ENCODE measurements at places on chromosomes 1 and 21.
A peak's percentile ranks its signal among the peaks of the same experiment; 100 is the strongest.

DNA sequence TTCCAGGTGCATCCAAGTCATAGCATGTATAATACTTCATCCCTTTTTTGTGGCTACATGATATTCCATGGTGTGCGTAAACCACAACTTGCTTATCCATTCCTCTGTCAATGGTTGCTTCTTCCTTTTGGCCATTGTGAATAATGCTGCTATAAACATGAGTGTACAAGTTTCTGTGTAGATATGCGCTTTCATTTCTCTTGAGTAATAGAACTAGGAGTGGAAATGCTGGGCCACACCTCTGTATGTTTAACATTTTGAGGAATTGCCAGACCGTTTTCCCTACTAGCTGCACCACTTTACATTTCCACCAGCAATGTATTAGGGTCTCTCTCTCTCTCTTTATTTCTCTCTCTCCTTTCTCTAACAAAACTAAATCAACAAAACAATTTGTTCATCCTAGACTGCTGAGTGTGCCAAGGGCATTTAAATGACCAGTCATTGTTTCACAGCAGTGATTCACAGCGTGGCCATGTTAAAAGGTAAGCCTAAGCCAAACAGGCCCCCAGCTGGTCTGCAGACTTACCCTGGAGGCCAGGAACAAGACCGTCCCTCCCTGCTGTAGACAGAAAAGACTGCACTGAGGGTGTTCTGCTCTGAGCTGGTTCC is 53.2 kb upstream of the LYST start:
- peak; percentile 86 for DNase-seq

DNA sequence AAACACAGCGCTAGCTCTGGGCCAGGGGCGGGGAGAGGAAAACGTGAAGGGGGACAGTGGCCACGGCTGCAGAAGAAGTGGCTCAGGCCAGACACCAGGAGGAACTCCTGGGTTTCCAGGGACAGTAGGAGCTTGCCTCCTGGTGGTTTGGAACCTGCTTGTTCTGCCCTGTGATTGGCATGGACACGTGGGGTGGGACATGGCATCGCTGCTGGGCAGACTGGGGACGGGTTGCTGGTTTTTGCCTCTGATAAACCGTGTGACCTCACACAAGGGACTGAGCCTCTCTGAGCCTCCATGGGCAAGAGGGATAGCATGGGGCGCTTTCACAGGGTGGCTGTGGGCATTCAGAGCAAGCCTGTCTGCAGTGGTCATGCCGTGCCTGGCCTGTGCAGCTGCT is 7.5 kb upstream of the PLCH2 start:
- DNase-seq, result no peak

DNA sequence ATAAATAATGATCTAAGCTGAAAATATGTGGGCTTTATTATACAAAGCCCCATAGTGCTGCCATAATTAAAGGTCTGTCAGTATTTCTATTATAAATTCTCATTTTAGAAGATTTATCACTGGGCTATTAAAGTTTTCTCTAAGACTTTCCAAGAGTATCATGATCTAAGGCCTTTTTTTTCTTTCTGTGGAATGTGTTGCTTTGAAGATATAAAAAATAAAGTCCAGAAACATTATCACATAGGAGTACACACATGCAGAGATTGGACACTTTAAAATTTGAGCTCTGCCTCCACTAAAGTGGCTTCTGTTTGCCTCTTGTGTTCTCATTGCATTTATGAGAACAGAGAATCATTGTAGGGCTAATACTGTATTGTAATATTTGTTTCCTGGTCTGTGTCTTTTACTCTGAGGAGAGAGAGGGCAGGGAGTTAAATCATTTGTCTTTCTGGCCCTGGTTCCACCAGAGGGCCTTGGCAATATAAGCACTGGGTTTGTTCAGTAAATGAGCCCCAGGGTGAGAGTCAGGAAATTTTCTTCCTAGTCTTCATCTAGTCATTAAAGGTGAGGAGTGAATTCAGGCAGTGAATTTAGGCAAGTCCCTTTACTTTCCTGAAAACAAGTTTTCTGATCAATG is 70.2 kb downstream of the NFIA start:
- no peak for DNase-seq

DNA sequence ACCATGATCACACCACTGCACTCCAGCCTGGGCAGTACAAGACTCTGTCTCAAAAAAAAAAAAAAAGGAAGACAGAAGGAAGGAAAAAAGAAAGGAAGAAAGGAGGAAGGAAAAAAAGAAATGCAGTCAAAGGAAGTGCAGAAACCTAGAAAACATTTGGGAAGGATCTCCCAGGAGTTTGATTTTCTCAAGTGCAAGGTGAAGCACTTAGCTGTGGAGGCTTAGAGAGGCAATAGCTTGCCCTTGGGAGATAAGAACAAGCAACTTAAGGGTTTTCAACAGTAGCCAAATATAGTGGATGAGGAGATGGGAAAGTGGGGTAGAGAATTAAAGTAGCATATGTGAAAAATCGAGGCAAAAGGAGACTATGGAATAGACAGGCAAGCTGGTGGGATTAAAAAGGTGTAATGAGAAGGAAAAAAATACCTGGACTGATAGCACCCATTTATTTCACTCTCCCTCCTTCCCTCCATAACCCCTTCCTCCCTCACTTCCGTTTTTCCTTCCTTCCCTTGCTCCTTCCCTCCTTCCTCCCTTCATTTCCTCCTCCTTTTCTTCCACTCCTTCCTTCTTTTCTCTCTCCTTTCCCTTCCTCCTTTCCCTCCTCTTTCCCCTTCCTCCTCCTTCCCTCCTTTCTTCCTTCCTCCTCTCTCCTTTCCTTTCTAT is 6.8 kb upstream of the FAM89A start:
- no peak for DNase-seq

DNA sequence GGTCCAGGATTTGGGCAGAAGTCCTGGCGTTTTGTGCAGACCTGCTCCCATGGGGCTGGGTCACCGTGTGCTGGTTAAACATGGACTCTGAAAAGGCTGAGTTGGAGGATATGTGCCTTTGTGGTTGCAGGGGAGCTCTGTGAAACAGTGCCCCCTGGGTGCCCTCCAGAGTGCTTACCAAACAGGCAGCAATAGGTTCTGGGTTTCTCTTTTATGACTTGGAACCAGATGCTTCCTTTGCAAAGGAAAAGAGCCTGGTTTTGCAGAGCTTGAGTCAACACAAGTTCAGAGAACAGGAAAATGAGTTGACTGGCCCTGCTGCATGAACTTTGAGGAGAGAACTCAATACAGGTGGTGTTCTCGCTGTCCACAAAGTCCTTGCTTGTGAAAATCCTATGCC is 288.9 kb downstream of the TM2D1 start:
- peak; percentile 39 for DNase-seq

DNA sequence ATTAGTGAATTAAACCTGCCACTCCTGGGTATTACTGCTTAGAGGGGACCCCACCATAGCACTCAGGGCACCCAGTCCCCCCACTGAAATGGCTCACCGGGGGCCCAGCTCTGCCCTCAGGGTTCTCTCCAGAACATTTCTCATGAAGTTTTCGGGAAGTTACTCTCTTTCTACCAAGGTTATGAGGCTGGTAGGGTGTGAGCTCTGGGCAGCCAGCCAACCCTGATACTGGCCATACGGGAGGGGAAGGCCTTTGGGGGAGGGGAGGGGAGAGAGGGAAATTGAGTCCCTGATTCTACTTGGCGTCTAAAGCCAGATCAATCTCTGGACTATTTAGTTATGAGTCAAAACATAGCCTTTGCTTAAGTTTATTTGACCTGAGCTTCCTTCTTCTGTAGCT is 12.9 kb upstream of the PDE9A start:
- no peak for DNase-seq

GRCh38 chr1:179104611-179105250 is 22.9 kb downstream of the TOR3A start:
- DNase-seq, result no peak

DNA sequence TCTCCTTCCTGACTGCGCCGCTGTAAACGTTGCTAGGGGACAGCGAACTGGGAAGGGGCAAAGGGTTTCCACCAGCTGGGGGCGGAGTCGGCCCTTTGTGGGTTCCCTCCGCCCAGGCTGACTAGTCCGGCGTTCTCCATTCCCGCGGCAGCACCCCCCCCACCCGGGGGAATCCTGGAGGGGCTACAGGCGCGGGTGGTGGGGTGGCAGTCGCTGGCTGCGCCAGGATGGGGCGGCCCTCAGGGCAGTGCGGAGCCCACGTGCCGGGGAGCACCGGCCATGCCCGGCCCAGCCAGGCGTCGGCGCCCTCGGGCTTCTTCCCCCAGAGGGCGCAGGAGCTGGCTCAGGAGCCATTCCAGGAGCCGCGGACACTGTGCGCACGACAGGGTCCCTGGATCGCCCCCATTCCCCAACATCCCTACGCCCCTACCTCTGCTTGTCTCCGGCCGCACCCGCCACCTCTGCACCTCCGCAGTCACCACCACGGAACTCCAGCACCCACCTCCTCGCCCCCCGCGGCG is 476 bp downstream of the BATF3 start:
- no peak for DNase-seq

DNA sequence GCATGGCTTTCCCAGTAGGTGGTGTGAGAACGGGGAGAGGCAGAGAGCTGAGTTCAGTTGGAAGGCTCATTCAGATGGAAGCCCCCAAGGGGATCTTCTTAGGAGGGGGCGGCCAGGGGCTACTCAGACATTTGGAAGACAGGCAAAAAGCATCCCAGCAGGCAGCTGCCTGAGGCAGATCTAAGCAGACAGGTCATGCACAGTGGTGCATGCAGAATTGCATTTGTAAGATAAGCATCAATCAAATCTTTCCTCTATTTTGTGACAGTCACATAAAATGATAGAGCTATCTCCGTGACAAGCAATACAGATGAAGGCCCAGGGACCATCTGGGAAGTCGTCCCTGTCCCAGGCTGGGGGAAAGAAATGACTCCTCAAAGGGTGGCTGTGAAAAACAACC is 3.8 kb downstream of the RAB3B start:
- no peak for DNase-seq

All from foreskin fibroblast (primary cell).